ENCODE measurements at places on chromosomes 7 and 10. TPM values are rescaled to one million over a fixed set of nuclear protein-coding genes. Genes with fewer than 3 reads are reported as not detected.

Gene UBN2
- 12.7 TPM for total RNA-seq

Gene ZPBP
- total RNA-seq, result not detected

Gene ZCWPW1
- total RNA-seq, result 2.6 TPM

Gene FAM131B
- total RNA-seq, result 2.3 TPM

Gene CRTAC1
- not detected for total RNA-seq

Gene PILRB
- total RNA-seq, result 67.8 TPM

Gene SLC26A5
- not detected for total RNA-seq

DNA sequence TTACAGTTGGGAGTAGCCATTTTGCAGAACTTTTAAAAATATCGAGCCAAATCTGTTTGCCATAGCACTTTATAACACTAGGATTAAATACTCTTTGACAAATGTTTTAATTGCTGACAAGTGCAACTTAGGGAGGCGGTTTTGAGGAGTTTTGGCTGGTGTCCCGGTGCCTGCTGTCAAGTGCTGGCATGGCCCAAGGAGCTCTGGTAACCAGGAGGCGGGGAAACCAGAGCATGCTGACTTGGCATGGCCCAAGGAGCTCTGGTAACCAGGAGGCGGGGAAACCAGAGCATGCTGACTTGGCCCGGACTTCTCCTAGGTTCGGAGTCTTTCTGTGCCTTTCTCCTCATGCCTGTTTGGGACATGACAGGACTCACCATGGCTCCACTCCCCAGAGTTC is 30.8 kb upstream of the ZNF32 start:
- DNase-seq, result no peak

DNA sequence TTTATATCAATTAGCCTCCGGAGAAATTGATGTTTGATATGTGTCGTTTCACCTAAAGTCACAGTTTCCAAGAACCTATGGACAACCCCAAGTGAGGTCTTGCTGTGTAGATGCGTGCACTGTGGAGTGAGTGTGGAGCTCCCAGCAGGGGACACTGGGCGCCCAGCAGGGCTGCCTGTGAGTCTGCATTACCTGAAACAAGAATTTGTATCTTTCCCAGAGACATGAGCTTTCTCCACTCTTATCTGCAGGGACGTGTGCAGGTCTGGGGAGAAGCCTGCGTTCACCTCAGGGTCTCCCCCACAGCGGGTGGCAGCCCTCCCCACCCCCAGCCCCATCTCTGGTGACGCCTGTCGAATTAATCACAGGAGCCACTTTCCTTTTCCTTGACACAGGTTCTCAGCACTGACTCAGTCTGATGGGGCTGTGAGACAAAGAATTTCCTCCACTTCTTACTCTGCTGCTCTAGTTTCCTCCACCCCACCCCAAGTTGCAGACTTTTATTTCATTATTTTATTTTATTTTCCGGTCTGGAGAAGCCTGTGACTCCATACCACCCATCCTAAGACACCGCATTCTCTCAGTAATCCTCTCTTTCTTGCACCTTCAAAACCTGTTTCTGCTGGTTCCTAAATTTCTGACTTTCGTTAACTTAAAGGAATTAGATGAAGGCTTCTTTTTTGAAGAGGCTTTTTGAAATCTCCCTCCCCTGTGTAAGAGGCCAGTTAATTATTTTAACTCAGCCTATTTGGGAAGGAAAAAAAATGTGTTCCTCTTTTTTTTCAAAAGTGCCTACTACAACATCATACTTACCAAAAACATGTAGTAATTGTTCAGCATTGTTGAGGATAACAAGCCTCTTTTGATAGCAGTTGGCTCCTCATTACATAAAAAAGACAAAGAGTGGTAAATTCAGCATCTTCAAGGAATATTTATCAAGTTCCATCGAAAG is 17.0 kb upstream of the INSIG1 start:
- DNase-seq, result no peak

- DNase-seq, result no peak
Measured at GRCh38 chr10:99654390-99655175, 4.7 kb upstream of the ENTPD7 start.

DNA sequence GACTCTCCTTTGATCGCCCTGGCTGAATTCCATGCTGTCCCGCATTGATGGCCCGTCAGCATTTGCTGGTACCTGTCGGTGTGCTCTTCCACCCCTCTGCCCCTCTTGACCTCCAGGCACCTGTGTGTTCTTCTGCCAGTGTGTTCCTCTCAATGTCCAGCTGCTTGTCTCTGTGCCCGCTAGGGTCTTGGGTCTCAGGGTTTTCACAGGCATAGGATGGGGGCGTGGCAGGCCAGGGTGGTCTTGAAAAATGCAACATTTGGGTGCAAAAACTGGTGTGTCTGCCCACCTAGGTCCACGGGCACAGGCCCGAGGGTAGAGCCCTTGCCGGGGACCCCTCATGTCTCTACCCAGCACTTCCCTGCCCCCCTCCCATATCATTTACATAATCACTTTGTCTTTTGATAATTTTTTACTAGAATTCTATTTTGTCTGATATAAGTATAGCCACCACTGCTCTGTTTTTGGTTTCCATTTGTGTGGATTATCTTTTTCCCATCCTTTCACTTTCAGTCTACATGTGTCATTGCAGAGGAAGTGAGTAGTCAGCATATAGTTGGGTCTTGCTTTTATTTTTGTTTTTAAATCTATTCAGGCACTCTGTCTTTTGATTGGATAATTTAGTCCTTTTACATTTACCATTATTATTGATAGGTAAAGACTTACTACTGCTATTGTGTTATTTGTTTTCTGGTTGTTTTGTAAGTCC is 46.6 kb upstream of the ADRA2A start:
- DNase-seq, result no peak

- peak; percentile 25 for DNase-seq
Measured at GRCh38 chr10:129108378-129108777, 358.7 kb upstream of the MGMT start.

GRCh38 chr10:113086282-113086681 is 136.2 kb downstream of the TCF7L2 start:
- DNase-seq, result no peak

DNA sequence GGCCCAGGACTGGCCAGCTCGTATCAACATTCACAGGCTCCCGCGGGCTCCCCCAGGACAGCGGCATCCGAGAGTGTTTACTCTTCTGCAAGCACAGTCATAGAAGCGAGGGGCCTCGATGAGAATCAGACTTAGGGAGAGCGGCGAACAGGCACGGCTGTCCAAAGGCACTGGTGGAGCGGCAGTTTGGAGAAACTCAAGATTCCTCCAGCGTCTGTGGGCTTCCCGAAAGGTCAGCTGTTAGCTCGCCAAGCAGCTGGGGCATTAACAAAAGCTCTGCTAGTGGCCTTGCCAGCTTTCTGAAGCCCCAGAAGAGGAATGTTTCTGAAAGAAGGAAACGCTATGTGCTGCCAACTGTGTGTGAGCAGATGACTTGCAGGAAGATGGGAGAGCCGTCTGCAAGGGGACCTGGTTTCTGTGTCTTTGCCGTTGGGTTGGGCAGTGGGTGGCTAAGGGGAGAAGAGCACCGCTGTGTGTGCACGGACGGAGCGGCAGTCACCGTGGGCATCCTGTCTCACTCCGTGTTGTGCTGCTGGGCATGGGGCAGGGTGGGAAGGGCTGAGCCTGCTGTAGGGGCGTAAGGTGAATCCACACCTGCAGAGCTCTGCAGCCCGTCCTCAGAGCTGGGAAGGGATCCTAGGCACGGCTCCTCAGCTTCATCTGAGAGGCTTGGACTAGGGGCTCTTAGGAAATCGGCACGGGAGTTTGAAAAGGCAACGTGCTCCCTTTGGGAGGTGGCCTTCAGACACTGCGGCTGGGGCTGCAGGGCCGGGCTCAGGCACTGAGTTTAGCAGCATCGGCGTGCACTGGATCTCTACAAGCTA is 42.1 kb downstream of the AMZ1 start:
- DNase-seq, result peak; percentile 40

DNA sequence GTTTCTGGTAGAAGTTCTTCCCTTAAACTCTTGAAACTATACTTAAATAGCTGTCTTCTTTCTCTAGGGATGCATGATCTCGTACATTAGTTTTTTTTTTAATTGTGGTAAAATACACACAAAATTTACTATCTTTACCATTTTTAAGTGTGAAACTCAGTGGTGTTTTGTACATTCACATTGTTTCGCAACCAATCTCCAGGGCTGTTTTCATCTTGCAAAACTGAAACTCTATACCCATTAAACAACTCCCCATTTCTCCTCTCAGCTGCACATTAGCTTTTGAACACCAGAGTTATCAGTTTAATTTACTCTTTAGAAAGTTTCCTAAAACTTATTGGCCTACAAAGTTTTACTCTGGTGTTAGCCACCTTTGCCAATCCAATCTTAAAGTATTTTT is 45.5 kb upstream of the PRKAR2B start:
- DNase-seq, result no peak

DNA sequence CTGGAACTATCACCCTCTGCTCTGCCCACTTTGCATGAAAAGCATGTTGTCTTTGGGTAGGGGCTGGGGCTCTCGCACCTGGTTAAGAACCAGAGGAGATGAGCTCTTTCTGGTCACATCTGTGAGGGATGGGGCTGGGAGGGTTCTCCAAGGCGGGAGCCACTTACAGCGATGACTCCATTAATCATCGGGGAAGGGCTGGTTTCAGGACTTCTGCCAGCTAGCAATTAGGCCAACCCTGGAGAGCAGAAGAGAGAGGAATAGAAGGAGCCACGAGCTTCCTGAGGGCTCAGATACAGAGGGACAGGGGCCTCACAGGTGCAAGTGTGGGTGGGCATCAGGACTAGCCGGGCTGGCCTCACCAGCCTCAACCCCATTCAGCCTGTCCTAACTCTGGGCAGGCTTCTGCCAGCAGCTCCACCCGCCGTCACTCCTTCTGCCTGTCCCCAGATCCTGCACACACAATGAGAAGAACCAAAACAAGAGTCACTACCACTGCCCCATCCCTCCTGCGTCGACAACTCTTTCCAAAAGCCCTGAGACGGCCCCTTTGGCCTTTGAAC is 8.4 kb downstream of the AQP1 start:
- no peak for DNase-seq

GRCh38 chr7:22990588-22990949 is 23.4 kb downstream of the HYCC1 start:
- no peak for DNase-seq

DNA sequence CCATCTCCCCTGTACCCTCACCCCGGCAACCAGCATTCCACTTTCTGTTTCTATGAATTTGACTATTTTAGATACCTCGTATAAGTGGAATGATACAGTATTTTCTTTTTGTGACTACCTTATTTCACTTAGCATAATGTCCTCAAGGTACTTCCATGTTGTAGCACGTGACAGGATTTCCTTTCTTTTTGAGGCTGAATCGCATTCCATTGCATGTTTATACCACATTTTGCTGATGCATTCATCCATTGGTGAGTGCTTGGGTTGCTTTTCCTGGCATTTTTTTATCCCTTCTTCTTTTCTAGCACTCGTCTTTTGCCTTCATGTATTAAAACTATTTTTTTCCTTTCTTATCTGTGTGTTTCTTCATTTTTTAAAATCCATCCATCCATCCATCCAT is 22.3 kb upstream of the EXOC6 start:
- DNase-seq, result no peak

- no peak for DNase-seq
Measured at GRCh38 chr7:69722843-69723242, 124.6 kb downstream of the AUTS2 start.
